ENCODE measurements at places on chromosomes 13 and 19.

GRCh38 chr13:110306960-110307766 lies at the start of the genes COL4A1 and COL4A2:
Gene COL4A1 (minus strand): TSS chr13:110307157. CDS start chr13:110307027, 130 bp downstream.
Gene COL4A2 (plus strand): TSS chr13:110307284. CDS start chr13:110307904, 620 bp downstream.
- DNase-seq = no peak

DNA sequence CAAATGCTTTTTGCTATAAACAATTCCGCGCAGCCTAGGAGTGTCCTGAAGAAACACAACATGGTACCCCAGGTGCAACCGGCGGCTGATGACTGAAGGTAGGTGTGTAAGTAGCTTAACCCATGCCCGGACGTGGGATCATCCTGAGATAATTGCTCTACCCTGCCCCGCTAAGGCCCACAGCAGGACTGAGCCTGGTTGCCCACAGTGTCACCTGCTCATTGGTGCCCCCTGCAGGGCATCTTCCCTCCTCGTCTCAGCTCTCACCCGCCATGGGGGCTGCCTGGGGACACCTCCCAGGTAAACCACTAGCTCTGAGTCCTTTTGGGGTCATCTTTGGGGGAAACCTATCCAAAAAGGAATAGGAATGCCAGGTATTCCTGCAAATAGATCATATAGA lies 22.3 kb downstream of the TMEM161A start:
- peak; percentile 68 for DNase-seq

DNA sequence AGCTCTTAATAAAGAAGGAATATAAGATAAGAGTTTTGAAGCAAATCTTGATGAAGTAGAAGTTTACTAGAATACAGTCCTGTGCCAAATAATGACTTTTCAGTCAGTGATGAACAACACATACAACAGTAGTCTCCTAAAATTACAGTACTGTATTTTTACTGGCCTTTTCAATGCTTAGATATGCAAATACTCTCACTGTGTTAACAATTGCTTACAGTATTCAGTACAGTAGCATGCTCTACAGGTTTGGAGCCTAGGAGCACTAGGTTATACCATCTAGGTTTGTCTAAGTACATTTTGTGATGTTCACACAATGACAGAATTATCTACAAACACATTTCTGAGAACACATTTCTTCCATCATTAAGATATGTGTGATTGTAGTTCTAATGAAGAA lies 316.7 kb upstream of the KLHL1 start:
- no peak for DNase-seq

- DNase-seq = no peak
Observed at GRCh38 chr13:112930192-112930591, 38.8 kb upstream of the MCF2L start.

DNA sequence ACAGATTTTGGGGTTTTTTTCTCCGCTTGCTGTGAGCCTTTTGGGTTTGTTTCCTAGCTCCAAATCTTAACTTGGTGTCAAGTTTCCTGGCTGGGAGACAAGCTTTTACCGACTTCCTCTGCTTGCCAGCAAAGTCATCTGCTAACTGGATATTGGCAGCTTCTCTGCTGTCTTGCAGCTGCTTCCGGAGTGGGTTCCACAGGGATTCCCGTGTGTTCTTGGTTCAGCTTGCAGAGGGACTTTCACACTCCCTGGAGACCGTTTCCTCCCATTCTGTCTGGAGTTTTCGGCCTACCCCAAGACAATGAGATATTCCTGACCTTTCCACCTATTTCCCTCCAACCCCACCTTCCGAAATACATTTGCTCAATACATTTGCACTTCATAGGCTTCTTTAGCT lies 2.2 kb upstream of the COLGALT1 start:
- peak; percentile 35 for DNase-seq

DNA sequence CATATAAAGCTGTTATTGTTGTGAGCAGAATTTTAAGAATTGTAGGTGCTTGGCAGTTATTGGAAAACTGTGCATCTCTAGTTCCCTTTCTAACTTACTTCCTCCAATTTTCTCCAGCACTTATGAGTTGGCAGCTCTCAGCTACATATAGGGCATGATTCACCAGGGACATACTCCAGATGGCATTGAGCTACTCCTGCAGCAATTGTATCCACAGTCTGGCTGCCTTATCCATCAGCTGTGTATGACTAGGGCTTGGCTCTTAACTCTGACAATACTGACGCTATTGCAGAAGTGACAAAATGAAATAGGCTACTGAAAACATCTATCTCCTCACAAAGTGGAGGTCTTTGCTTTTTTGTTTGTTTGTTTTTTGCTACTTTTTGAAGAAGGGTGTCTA lies 276.7 kb downstream of the POU4F1 start:
- DNase-seq = no peak

DNA sequence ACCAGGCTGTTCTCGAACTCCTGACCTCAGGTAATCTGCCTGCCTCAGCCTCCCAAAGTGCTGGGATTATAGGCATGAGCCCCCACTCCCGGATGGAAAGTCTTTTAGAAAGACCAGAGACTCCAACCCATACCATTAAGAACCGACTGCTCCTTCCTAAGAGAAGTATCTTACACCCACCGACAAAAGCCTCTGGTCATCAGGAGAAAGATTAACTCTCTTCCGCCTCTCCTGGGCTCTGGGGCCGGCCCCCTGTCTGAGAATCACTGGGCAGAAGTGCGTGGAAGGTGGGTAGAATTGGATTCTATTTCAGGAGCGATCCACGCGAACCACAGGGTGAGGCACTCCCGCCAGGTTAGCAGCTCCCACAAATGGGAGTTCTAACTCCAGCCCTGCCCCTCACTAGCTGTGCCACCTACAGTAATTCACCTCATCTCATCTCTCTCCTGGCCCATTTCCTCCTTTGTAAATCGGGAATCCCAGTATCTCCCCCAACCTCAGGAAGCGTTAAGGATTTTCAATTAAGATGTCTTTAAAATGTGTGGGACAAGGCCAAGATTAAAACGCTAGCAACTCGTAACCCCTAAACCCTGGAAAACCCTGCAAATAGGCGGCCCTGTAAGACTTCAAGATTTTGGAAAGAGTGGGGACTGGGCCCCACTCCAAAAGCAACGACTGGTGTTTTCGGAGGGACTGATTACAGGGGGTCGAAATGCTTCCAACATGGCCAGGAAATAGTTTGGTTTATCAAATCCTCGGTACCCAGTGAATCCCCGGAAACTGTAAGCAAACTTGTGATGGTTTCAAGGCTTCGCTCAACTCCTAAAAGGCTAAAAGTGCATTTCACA lies 1.3 kb downstream of the HNRNPL start:
- no peak for DNase-seq

- DNase-seq = no peak
Observed at GRCh38 chr19:57927587-57927986, 7.6 kb downstream of the ZNF418 start.

DNA sequence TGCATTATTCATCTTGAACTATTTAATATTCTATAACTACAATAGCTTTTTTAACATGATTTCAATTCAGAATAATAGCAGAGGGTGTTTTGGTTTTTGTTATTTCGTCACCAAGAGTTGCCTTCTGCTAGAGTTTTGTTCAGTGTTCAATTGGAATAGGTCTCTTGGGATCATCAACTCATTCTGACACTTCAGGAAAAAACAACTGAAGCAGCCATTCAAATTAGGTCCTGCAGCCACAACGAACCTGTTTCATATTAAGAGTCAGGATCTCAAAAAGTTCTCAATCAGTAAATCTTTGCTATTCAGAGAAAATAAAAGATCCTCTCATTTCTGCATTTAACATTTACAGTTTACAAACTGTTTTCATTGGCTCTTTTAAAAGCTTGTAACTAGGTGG lies 2.4 kb upstream of the CHAMP1 start:
- no peak for DNase-seq

DNA sequence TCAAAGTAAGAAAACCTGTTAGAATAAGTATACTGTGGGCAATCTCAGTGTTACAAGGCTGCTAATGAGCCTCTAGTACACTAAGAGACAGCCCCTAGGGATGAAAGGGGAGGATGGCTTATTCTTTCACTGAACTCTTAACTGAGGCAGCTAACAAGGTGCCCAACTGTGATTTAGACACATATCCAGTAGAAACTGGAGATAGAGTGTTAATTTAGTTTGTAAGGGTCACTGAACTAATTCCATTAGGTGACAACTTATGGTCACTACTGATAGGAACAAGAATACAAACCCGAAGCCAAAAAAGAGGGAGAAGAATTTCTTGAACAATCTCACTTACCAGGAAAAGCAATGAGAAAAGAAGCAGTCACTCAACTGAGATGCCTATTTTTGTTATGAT lies 1010.6 kb downstream of the PCDH9 start:
- no peak for DNase-seq

DNA sequence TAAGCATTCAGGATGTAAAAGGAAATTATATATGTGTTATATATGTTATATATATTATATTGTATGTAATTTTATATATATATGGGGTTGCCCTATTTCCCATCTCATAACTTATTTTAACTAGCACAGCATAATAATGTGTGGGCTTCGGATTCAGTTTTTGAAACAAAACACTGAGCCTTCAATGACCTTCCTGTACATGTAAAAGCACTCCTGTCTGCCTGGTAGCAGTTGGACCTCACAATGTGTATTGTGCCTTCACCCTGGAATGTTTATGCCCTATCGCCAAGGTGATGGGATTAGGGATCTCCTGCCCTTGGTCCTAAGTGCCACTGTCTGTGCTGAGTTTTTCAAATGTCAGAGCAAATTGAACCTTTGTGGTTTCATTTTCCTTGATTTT lies 968.8 kb downstream of the TUBA3C start:
- DNase-seq = no peak

DNA sequence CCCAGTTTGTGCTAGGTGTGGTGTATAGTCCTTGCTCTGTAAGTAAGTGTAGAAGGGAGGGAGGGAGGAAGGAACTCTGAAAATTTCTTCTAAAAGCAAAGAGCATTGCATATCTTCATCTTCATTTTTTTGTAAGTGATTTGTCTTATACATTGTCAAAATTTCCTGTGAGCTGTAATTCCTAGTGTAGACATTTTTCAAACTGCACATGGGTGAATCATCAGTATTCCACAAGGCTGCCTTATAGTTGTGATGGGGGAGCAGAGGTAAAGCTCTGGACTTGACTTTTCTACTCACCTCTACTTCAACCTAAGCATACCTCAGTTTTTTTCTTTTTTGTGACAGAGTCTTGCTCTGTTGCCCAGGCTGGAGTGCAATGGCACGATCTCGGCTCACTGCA lies 86.9 kb downstream of the CDK8 start:
- DNase-seq = no peak

- DNase-seq = peak; percentile 81
Observed at GRCh38 chr19:49331616-49332055, 3.6 kb upstream of the CD37 start.

- DNase-seq = no peak
Observed at GRCh38 chr13:70366720-70367119, 258.5 kb upstream of the KLHL1 start.

- DNase-seq = no peak
Observed at GRCh38 chr19:47151627-47152026, 21.0 kb downstream of the SAE1 start.

- no peak for DNase-seq
Observed at GRCh38 chr13:95185851-95186250, 115.4 kb downstream of the ABCC4 start.

DNA sequence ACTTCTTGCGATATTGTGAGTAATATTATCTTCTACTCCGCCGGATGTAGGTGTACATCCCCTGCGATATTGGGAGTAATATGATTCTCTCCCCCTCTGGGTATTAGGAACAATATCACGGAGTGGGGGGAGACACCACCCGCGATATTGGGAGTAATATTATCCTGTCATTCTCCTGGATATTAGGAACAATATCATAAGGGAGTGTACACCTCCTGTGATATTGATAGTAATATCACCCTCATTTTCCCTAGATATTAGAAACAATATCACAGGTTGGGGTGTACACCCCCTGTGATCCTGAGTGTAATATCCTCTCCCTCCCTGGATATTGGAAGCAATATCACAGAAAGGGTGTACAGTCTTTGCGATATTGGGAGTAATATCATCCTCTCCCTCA lies 64.3 kb upstream of the CEACAM21 start:
- no peak for DNase-seq

GRCh38 chr13:20547479-20547908 lies 19.5 kb upstream of the IFT88 start:
- DNase-seq = no peak

GRCh38 chr13:33152389-33152788 lies 133.2 kb downstream of the STARD13 start:
- DNase-seq = no peak

DNA sequence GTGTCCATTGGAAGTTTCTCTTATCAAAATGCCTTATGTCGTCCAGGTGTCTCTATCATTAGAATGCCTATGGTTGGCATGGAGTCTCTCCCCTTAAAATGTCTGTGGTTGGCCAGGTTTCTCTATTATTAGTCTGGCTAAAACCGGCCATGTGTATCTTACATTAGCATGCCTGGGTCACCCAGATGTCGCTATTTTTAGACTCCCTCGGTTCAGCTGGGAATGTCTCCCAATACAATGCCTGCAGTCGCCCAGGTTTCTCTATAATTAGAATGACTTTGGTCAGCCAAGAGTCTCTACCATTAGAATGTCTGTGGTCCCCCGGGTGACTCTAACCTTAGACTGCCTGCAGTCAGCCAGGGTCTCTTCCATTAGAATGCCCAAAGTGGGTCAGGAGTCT lies 1536.1 kb downstream of the UQCRFS1 start:
- no peak for DNase-seq

DNA sequence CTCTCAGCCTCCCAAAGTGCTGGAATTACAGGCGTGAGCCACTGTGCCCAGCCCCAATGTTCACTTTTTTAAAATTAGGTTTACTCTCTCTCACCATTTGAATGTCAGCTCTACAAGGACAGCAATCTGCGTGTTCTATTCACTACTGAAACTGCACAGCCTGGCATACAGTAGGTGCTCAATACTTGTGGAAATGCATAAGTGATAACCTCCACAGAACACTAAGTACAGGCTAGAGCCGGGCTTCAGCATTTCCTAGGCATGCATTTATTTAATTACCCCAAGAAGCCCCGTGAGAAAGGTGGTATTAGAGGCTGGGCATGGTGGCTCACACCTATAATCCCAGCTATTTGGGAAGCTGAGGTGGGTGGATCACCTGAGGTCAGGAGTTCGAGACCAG lies 33.1 kb upstream of the TNFAIP8L1 start:
- no peak for DNase-seq

DNA sequence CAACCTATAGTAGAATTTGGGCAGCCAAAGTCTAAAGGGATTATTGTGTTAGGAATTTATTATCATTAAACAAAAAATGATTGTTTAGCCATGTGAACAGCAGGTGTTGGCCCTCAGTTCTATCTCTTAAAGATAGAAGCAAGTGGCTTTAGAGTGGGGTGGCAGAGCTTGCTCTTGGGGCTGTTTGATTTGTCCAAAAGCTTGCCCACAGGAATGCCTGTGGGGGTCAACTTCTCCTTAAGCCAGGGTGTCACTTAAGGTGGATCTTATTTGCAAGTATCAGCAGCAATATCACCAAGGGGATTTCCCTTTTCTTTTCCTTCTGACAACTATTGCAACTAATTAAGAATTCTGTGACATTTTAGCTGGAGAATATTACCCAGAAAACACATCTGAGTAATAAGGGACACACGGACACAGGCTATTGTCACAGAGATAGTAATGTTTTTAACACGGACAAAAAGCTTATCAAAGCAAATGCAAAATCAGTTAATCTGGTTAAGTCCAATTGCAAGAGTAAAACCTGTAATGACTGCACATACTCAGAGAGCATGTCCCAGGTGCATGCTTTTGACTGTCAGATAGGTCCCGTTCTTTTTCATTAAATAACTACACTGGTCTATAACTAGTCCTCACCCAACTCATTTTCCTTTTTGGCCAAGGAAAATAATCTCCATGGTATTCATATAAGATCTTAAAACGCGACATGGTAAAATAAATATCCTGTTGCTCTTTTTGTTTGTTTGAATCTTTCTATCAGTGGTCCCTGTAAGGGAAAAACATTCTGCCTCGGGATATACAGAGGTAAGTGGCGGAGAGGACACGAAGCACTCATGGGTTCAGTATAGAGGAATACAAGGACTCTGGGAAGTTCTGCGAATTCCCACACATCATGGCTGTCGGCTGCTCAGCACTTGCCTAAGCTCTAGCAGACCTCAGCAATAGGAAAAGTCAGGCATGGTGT lies 172.1 kb upstream of the RFC3 start:
- DNase-seq = no peak

Data from K562 (cell line).